ENCODE measurements at places on chromosomes 6 and 20. TPM values are rescaled to one million over a fixed set of nuclear protein-coding genes. Genes with fewer than 3 reads are reported as not detected.

- H3K27me3 ChIP-seq = no peaks in the 10 kb centered on the region
- no peaks in the 10 kb centered on the region for H3K36me3 ChIP-seq
- DNase-seq = no peak
Measured at GRCh38 chr6:52536424-52536916, 40.4 kb downstream of the TRAM2 start.

DNA sequence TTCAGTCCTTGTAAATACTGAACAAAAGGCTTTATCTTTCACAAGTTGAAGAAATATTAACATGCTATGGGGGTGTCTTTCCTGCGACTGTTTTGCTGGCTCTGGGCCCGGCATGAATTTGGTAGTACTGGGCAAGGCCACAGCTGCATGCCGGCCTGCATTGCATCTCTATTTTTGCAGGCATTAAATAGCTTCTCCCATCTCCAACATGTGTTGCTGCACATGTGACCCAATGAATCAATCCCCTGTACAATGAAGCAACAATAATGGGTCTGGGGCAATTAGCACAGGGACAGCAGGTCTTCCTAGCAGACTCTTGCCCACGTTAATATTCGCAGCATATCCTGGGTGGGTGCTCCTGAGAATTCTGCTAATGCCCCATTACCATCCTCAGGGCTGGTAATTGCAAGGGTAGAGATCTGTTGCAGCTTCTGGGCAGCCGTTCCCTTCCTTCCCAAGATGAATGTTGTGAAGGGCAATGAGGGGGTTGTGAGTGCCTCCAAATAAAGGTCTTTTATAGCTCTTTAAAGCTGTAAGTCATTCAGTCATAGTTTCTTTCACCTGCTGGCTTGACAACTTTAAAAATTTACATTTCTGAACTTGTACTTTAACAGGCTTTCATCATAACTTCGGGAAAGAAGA is 24.3 kb upstream of the CDYL start:
- no peak overlapping the region for H3K4me3 ChIP-seq
- no peaks in the 10 kb centered on the region for H3K4me1 ChIP-seq
- H3K27ac ChIP-seq = no peak overlapping the region
- no peaks in the 10 kb centered on the region for H3K36me3 ChIP-seq

GRCh38 chr20:20712004-20712473 is 405 bp downstream of the RALGAPA2 start:
- H3K36me3 ChIP-seq = no peaks in the 10 kb centered on the region
- DNase-seq = no peak
- H3K4me3 ChIP-seq = peak overlapping the region; percentile 91

Gene RIPK1
- 33.8 TPM for total RNA-seq

Measured in T-cell (primary cell).